ENCODE measurements at places on chromosomes 16 and 17.

DNA sequence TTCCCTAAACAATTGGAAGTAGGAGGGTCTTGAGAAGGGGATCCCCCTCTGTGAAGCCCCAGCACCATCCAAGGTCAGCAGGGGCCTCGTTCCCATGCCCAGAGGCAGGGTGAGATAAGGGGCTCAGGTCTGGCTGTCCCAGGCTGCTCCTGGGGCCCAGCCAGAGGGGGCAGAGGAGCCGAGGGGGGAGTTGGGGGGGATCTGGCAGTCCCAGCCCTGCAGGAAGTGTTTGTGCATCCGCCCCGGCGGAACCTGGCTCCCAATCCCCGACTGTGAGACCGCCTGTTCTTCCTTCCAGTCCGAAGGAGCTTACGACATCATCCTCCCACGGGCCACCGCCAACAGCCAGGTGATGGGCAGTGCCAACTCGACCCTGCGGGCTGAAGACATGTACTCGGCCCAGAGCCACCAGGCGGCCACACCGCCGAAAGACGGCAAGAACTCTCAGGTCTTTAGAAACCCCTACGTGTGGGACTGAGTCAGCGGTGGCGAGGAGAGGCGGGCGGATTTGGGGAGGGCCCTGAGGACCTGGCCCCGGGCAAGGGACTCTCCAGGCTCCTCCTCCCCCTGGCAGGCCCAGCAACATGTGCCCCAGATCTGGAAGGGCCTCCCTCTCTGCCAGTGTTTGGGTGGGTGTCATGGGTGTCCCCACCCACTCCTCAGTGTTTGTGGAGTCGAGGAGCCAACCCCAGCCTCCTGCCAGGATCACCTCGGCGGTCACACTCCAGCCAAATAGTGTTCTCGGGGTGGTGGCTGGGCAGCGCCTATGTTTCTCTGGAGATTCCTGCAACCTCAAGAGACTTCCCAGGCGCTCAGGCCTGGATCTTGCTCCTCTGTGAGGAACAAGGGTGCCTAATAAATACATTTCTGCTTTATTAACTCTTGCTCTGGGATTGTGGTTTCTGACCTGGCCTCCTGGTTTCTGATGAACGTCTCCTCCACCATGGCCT, 14.9 kb downstream of the GPRC5C start:
- DNase-seq = peak; percentile 27

DNA sequence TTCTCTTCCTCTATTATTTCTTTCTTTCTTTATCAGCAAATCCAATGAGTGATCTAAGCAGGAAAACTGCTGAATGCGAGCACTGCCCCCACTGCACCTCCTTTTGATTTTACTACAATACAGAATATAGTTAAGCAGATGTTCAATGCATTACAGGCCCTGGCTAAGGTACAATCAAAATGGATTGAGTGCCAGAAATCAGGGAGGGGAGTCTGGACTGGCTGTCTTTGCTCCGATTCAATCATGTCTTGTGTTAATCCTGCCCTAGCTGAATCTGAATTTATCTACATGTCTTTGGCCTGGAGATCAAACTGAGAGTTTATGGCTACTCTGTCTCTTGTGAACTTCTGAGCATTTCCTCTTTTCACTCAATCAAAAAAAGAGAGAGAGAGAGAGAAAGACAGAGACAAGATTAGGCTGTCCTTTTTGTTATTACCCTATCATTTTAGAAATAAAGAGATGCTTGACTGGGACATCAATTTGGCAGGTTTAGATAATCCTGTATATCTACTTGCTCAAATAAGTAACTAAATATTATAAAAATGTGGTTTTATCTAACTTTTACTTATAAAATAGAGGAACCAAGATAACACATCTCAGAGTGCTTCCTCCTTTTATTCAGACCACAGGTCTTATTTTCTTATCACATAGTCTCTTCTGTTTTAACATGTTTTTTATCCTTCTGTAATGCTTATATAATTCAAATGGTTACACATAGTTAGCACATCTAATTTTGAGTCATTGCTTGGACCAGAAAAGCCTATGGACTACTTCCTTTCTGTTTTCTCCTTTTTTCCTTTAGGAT, 656.2 kb downstream of the KCNJ2 start:
- DNase-seq = no peak

DNA sequence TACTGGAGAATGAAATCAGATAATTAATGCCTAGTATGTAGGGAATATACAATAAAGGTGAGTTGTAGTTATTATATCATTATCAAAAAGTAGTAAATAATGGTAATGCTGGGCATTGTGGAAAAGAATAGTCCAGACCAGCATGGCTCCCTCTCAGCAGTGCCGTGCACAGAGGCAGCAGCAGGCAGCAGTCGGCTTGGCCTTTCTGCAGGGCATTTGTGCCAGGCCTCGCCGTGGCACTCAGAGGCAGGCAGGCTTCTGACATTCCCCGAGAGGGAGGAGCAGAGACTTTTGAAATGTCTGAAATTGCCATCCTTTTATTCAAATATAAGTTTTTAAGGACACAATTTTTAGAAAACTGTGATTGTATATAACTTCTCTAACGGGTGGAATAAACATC, 15.0 kb downstream of the KIAA0513 start:
- DNase-seq = no peak

DNA sequence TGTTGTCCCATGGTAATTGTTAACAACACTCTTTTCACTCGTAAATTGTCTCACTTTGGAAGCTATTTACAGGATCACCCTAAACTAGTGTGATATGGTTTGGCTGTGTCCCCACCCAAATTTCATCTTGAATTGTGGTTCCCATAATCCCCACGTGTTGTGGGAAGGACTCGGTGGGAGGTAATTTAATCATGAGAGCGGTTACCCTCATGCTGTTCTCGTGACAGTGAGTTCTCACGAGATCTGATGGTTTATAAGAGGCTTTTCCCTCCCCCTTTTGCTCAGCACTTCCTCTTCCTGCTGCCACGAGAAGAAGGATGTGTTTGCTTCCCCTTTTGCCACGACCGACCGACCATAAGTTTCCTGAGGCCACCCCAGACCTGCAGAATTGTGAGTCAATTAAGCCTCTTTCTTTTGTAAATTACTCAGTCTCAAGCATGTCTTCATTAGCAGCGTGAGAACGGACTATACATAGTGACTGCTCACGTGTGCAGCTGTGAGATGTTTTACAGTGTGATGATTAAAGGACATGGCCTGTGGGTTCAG, 34.4 kb downstream of the DNAH3 start:
- DNase-seq = peak; percentile 46

- no peak for DNase-seq
Measured at GRCh38 chr16:12685806-12686205, 117.9 kb downstream of the CPPED1 start.

Measured in ELF-1 (cell line).